ENCODE measurements at places on chromosomes 16 and 17. TPM values are rescaled to one million over a fixed set of nuclear protein-coding genes. Genes with fewer than 3 reads are reported as not detected.
A peak's percentile ranks its signal among the peaks of the same experiment; 100 is the strongest.

DNA sequence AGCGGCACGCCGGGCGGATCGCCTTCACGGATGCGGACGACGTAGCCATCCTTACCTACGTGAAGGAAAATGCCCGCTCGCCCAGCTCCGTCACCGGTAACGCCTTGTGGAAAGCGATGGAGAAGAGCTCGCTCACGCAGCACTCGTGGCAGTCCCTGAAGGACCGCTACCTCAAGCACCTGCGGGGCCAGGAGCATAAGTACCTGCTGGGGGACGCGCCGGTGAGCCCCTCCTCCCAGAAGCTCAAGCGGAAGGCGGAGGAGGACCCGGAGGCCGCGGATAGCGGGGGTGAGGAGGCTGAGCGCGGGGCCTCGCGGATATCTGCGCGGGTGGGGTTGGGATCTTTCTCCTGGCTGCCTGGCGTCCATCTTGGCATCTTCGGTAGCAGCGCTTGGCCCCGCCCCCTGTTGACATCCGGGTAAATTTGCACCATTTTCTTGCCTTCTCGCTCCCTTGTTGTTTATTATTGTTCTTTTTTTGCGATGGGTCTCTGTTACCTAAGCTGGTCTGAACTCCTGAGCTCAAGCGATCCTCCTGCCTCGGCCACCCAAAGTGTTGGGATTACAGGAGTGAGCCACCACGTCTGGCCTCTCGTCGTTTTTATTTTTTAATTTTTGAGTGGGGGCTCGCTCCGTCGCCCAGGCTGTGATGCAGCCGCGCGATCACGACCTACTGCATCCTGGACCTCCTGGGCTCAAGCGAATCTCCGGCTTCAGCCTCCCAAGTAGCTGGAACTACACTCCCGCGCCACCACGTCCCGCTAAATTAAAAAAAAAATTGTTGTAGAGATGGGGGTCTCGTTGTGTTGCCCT is 898 bp downstream of the TERF2IP start:
- peak; percentile 88 for DNase-seq

GRCh38 chr16:77288222-77288621 is 89.0 kb downstream of the SYCE1L start:
- no peak for DNase-seq

DNA sequence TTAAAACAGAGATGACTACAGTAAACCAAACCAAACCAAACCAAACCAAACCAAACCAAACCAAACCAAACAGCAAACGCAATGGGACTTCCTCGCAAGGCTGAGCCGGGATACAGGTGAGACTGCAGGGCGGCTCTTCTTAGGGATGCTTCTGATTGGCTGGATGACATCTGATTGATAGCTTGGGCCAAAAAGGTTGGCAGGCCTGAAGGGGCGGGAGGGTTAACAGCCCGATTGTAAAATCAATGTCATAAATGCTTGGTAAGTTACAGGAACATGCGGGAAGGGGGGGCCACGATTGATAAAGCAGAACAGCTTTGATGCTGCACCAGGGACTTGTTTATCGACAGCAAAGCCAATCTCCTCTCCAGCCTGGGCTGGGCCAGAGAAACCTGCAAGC is 86.1 kb downstream of the ZFHX3 start:
- no peak for DNase-seq

DNA sequence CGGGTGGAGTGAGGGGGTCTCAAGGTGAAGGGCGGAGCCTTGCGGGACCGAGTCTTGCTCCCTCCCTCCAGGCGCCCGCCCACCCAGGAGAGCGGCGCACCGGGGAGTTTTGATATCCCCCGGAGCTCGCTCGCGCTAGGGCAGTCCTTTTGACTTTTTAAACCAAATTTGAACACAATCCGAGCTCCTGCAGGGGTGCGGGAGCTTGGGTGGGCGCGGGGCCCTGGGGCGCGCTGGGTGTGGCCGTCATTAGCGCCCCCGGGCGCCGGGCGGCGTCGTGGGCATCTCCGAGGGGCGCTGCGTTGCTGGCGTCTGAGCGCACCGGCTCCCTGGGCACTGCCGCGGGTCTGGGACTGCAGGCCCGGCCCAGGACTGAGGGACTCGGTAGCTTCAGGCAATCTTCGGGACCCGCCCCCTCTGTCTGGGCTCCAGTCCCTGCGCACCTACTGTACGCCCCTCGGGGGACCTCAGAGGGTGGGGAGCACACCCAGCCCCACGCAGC is 10.9 kb downstream of the MAF start:
- DNase-seq = no peak

- no peak for DNase-seq
Observed at GRCh38 chr17:4525691-4526397, 27.2 kb downstream of the SPNS2 start.

The LHX1 gene
- not detected for total RNA-seq

DNA sequence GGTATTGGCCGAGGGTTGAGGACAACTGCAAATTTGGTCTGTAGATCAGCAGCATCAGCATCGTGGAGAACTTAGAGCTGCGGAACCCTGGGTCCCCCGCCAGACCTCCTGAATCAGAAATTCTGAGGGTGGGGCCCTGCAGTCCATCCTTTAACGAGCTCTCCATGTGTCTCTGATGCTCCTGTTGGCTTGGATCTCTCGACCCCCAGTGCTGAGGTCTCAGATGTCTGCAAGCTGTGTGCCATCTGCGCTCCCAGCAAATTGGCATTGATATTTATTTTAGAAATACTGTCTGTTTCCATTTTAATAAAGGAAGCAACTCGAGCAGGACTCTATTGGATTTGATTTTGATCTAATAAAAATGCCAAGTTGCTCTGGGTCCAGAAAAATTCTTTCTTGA is 250.0 kb downstream of the KATNIP start:
- no peak for DNase-seq

The C16orf86 gene
- 5.8 TPM for total RNA-seq

The OR2C1 gene
- total RNA-seq = not detected

DNA sequence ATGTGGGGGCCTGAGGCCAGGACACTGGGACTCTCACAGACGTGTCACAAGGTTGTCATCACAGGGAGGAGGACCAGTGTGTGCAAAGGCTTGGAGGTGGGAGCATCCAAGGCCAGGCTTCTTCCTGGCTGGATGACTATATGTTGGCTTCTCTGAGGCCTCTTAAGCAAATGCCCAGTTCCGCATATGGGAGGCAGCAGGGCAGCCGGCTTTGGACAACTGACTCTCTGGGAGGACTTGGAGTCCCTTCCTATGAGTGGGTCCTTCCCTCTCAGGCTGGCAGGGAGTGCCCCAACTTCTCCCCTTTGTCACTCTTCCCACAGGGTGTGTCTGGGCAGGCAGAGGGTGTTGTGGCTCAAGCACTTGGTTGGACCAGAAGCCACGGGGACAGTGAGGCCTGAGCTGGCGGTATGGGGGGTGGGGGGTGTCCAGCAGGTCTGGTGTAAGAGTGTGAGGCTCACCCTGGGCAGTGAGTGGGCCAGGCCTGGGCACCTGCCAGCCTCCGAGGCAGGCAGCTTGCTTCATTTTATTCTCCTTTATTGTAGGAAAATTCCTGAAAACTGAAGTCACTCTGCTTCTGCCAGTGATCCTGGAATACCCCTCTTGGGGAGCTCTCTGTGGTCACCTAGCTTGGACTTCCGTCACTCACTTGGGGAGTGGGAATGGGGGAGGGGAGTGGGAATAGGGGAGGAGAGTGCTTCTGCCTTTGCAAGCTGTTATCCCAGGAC is 14.9 kb downstream of the ADGRG1 start:
- no peak for DNase-seq

- peak; percentile 82 for DNase-seq
Observed at GRCh38 chr16:56657555-56658326, at the start of gene MT1F. Gene MT1F, plus strand, starts transcription at chr16:56657959. Its CDS starts 100 bp downstream, at chr16:56658059.

The EPN3 gene
- not detected for total RNA-seq

The CDK5R1 gene
- total RNA-seq = 8.4 TPM

- no peak for DNase-seq
Observed at GRCh38 chr17:10614536-10615155, 42.5 kb downstream of the MYH3 start.

DNA sequence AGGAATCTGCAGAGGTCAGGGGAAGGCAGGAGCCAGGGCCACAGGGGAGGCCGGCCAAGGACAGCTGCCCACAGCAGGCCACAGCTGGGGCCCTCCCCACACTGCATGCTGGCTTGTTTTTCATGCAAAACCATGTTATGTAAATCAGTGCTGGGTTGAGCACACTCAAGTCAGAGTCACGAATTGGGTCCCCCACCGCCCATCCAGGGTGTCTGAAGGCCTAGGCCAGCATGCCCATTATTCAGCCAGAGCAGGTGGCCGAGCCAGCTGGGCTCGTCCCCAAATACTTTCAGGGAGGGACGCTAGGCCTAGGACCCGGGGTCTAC is 51.2 kb upstream of the TOB1 start:
- no peak for DNase-seq

The DHX8 gene
- 62.9 TPM for total RNA-seq

The CAPNS2 gene
- not detected for total RNA-seq

DNA sequence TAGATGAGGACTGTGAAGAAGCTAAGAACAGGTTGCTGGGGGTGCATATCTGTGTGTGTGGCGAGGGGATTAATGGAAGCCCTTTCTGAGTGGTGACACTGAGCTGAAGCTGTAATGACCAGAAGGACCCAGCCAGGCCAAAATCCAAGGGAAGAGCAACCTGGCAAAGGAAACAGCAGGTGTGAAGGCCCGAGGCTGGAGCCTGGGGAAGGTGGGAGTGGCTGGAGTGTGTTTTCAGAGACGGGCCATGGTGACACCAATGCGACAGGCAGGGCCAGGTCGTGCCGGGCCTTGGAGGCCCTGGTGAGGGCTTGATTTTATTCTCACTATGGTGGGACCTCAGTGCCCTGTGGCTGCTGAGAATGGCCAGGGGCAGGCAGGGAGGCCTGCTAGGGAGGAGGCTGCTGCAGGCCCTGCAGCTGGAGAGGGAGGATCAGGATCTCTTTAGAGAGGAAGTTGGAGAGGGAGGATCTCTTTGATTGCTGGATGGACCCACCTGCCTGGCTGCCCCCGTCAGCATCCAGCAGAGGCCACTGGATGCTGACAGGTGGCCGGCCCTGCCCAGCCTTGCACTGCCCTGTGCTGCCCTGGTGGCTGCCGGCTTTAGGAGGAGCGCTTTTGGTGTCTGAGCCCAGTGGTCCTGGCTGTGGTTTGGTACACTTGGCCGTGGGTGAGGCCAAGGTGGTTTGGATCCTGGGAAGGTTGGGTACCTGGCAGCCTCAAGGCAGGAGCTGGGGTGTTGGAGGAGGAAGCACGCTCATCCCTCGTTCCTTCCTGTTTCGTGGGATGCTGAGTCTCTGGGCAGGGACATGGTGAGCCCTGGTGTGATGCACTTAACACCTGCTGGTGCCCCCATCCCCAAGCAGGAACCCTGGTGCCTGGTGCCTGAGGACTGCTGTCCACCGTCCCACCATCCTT is 188.3 kb downstream of the SEC14L1 start:
- peak; percentile 30 for DNase-seq

GRCh38 chr16:52492789-52493357 is 54.1 kb downstream of the TOX3 start:
- DNase-seq = no peak

DNA sequence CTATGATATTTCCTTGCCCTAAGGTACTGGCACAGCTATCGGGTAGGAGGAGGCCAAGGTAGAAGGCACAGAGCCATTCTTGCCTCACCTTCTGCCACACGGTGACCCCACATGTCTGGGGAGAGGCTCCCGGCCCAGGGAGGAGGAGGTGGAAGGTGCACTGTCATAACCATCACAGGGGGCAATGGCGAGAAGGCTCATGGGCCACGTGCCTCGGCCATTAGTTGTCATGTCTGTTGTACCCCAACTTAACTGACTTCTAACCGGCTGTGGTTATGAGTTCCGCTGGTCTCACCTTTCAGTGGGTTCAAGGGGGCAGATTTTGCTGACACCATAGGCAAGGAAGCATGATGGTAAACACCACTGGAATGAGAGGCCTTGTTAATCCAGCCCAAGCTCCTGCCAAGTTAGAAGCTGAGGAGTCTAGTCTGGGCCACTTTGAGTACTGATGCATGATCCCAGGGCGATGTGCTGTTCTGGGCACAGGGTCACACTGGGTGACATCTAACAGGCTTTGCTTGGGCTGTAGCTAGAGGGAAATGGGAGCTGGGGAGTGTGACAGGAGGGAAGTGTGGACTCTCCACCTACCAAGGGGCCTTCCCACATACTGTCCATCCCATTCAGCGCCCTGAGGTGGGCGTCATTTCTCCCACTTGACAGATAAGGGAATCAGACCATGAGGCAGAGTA is 39.6 kb downstream of the HLF start:
- DNase-seq = no peak

- DNase-seq = no peak
Observed at GRCh38 chr16:87367529-87367928, 16.0 kb downstream of the FBXO31 start.

DNA sequence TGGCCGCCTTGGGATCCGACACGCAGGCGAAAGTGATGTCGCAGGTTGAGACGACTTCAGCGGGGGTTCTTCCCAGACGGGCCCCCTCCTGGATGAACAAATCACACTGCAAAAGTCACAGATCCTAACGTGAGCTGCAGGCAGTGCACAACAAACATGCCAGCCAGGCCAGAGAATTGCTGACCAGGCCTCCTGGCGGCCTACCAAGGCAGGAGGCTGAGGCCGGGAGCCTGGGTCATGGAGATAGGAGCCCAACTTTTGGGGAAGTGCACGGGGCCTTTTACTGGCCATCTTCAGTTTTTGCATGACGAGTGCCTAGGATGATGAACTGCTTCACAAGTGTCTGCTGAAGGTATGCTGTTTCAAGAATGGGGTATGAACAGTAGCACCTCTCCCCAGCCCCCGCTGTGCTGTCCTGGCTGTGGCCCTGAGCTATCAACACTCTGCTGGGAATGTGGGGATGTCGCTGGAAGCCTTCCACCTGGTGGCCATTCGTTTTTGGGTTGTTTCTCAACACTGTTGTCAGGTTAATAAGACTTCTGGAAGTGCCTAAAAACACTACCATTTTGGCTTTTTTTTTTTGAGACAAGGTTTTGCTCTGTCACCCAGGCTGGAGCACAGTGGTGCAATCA is 12.2 kb upstream of the ROGDI start:
- no peak for DNase-seq

DNA sequence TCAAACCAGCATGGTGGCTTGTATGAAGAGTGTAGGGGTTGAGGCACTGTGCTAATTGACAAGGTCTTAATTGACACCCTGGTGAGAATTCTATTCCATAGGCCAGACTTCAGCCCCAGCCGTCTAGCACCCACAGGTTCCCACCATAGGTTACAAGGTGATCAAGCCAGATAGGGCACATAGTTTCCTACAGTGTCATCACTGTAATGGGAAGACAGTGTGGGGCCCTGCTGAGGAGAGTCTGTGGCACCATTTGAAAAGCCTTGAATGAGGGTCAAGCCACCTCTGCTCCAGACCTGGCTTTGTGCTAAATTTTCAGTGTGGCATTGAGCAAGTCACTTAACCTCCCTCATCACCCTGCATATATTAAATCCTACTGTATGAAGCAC is 36.2 kb downstream of the YPEL2 start:
- DNase-seq = no peak

The PTX4 gene
- total RNA-seq = not detected
